ENCODE measurements at places on chromosomes 6 and 20.

GRCh38 chr6:166507809-166508564, 78.5 kb downstream of the RAMACL start:
- no peak for DNase-seq

DNA sequence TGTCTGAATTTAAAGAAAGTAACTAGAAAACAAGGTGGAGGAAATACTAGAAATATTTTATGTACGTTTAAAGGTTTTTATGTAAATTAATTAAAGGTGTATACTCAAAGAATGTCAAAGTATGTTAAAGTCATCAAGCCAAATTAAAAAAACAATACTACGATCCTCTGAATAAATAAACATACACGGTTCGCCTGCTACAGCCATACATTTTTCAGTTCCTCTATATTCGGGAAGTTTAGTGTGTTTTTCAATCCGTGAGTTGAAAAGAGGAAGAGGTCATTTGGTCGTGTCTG, 626 bp downstream of the STX7 start:
- DNase-seq, result no peak

DNA sequence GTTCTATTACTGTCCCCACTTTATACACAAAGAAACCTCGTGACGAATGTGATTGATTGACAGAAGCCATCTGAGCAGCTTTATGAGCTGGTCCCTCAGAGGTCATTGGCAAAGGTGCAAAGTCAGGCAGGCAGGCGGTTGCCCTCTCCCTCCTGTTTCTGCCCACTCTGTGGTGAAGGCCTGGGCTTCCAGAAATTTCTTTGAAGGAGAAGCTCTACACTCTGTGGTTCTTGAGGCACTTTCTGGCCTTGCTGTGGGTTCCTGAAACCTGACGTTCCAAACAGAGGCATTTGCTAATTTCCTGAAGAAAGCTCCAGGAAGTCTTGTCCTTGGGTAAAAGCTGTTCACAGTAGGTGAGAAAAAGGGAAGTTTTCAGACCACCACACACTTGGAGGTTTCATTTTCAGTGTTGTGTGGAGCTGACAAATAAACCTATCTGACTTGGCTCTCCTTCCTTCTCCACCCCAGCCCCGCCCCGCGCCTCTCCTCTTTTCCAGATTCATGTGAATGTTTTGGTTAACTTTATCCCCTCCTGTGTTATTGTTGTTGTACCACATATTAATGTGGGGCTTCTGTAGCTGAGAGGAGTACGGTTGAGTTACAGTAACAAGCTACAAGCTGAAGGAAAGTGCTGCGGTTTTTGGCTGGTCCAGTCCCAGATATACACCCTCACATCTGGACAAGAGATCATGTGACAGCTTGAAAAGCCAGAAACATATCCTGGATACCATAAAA, 274.1 kb downstream of the CLIC5 start:
- peak; percentile 71 for DNase-seq

GRCh38 chr6:27061235-27061993, 186.1 kb upstream of the PRSS16 start:
- DNase-seq, result no peak

GRCh38 chr6:34867484-34867883, 20.4 kb downstream of the TAF11 start:
- no peak for DNase-seq

- no peak for DNase-seq
Observed at GRCh38 chr6:111520524-111520923, 37.5 kb upstream of the REV3L start.

GRCh38 chr6:157814883-157815282, 8.2 kb upstream of the SNX9 start:
- no peak for DNase-seq

DNA sequence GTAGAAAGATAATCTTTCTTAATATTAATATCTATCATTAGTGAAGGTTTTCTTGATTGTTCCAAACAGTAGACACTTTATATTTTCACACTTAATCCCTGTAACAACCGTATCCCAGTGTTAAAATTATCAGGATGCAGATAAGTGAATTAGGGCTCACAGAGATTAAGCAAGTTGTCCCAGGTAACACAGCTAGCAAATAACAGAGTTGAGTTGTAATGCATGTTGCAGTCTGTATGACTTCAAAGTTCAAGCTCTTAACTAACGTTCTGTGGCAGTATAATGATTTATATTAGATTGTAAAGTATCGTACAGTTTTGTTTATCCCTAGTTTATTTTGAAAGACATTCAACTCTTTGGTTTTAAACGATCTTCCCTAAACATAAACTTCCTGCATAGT, 517.5 kb downstream of the TFAP2B start:
- DNase-seq, result no peak

DNA sequence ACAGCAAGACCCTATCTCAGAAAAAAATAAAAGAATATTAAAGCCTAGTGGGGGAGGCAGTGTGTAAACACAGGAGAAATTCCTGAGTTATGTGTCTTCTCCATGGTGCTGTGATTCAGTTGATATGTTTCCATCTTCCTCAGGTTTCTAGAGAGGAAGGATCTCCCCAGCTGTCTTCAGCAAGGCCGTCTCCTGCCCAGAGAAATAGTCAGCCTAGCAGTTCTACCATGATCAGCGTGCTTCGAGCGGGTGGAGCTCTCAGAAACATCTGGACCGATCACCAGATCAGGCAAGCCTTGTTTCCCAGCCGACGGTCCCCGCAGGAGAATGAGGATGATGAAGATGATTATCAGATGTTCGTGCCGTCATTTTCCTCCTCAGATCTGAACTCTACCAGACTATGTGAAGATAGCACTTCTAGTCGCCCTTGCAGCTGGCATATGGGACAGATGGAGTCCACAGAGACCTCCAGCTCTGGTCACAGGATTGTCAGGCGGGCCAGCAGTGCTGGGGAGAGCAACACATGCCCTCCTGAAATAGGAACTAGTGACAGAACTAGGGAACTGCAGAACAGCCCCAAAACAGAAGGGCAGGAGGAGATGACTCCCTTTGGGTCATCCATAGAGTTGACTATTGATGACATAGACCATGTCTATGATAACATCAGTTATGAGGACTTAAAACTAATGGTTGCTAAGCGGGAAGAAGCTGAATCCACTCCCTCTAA, 34.9 kb upstream of the MTHFD1L start:
- no peak for DNase-seq

DNA sequence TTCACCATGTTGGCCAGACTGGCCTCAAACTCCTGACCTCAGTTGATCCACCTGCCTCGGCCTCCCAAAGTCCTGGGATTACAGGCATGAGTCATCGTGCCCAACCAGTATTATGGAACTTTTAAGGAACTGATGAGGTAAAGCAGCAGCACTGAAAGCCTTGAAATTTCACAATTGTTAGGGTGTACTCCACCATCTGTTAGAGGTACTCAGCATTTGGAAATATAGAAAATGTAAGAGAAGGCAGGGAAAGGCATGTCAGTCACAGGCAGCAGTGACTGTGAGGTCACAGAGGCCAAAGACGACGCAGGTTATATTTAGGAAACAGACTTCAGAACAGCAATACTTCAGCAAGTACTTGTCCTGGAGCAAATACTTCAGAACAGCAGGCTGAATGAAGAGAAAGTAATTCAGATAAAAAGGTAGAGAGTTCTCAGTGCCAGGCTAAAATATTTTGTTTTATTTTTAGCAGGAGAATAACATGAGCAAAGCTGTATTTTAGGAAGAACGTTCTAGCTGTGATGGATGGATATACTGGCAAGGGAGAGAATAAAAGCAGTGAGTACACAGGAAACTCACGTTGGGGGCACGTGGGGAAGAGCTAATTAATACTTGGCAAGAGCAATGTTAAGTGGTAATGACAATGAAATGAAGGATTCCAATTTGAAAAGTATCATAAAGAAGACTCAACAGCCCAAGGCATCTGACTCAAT, 67.2 kb downstream of the DTNBP1 start:
- no peak for DNase-seq

DNA sequence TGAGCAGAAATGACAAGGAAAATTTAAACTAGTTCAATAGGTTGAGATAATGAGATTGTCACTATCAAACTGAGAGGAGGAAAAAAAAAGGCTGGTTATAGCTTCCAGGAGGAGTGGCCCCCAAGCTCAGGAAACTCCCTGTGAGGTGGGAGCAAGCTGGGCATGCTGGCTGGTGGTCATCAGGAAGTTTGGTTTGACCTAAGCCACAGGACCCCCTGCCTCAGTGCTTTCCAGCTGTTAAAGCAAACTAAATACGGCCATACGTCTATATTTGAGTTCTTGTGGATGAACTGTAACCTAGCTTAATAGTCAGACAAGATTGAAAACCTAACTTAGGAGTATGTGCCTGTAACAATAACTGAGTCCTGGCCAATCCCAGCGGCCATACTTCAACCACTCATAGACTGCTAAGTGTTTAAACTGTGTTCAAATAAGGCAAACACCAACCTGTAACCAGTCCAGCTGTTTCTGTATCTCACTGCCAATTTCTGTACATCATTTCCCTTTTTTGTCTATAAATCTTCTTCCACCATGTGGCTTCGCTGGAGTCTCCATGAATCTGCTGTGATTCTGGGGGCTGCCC, 24.6 kb upstream of the ZBTB24 start:
- no peak for DNase-seq

GRCh38 chr6:34143196-34143883, 2.5 kb downstream of the GRM4 start:
- DNase-seq, result no peak

DNA sequence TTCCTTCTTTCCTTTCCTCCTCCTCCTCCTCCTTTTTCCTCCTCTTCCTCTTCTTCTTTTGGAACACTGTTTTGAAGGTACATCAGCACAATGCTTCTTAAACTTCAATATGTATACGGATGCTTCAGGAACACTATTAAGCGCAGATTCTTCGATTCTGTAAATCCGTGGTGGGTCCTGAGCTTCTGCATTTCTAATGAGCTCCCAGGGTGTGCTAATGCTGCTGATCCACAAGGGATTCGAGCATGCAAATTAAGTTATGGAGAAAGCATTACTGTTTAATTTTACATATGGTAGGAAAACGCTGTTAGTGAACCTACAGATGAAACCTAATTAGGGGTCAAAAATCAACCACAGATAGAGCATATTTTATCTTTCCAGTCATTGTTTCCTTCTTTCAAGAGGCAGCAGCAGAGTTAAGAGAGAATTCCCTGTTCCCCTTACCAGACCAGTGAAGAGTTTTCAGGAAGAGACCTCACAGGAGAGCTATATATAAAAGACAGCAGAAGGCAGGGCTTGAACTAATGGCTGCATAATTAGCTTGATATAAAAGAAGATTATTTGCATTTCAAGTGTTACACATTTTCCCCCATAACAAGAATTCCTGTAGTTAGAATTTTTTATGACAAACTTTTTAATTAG, 47.2 kb downstream of the KIF13A start:
- no peak for DNase-seq

DNA sequence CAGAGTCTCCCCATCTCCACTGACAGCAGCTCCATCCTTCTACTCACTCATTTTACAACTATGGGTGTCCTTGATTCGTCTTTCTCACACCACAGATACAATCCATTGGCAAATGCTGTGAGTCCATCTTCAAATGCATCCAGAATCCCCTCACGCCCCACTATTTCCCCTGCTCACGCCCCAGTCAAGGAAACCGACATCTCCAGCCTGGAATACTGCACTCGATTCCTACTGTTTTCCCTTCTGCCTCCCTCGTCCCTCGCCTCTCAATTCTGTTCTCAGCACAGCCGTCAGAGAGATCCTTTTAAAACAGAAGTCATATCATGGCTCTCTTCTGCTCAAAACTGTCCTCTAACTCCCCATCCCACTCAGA, 4.7 kb downstream of the HLA-B start:
- DNase-seq, result no peak
